ENCODE measurements at places on chromosomes 3 and 15.
A peak's percentile ranks its signal among the peaks of the same experiment; 100 is the strongest.

DNA sequence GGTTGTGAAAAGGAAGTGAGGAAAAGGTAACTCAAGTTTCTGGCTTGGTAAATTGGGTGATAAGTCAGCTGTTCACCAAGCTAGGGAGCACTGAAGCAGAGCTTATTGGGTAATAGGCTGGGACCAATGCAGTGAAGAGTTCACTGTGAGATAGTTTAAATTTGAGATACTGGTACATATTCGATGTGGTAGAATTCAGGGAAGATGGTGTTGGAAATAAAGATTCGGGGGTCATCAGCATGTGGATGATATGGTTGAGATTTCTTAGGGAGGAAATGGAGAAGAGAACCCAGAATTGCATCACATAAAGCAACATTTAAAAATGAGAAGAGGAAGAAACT lies 16.9 kb downstream of the MME start:
- DNase-seq = no peak

DNA sequence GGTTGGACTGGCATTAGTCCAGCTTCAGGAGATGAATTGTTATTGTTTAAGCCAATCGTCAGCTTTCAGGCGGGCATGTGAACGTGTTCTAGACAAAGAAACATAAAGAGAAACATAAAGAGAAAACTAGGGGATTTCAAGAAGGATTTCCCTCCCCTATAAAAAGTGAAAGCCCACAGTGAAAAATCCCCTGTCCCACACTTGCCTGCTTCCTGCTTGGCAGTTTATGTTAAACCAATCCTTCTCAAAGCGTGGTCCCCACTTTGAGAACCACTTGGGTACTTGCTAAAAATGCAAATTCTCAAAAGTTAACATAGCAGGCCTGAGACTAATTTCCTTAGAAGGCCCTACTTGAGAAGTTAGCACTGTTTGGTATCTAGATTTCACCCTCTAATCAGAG lies 293.0 kb upstream of the SOX14 start:
- no peak for DNase-seq

- DNase-seq = no peak
Measured at GRCh38 chr3:36197151-36197550, 183.2 kb upstream of the STAC start.

DNA sequence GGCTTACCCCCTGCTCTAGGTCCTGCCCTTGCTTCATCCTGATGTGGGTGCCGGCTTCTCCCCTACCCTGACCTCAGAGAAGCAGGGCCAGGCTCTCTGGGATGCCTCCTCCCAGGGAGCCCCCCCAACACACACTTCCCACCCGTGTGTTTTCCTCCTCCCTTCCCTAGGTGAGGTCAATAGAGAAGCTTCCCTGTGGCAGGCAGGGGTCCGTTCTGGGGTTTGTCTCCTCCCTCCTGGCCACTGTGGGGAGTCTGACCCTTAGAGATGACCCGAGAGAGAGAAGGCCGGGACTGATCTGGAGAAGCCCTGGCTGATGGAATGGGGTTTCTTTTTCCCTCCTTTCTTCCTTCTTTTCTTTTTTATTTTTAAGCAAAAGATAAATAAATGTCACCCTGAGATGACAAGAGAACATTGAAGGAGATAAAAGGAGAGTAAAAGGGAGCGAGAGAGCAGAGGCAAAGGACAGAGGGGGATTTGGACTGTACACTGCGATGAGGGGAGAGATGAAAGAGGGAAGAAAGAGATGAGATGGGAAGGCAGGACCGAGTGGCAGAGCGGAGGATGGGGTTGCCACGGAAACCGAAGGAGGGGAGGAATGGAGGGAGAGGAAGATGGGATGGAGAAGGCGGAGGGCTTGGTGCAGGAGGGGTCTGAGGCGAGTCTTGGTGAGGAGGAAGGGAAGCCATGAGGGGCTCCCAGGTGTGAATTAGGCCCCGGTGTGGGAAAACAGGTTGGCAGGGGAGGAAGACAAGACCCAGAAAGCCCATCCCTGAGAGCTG lies 48.4 kb downstream of the IDH2 start:
- no peak for DNase-seq

GRCh38 chr3:14391033-14391432 lies 11.4 kb upstream of the SLC6A6 start:
- peak; percentile 81 for DNase-seq

DNA sequence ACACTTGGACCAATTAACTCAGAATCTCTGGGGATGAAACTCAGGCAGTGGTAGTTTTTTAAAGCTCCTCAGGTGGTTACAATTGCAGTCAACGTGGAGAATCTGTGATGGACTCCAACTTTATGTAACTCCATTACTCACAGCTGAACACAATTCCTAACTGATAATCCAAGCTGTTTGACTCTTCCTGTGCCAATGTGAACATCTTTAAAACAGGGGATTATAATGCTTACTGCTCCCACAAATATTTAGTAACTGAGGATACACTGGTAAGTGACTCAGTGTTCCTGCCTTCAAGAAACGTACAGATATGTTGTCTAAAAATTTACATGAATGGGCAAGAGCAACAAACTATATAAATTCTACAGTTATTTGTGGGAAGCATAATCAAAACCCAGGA lies 85.6 kb downstream of the OSBPL10 start:
- peak; percentile 52 for DNase-seq

Data from cardiac fibroblast (primary cell).